Stimulated activated CD8-positive, alpha-beta memory T cell treated with anti-CD3 and anti-CD28 coated beads, Interleukin-4, amount 100 ng/mL, for 1 hour (primary cell): ENCODE measurements at places on chromosomes 16 and 17.

DNA sequence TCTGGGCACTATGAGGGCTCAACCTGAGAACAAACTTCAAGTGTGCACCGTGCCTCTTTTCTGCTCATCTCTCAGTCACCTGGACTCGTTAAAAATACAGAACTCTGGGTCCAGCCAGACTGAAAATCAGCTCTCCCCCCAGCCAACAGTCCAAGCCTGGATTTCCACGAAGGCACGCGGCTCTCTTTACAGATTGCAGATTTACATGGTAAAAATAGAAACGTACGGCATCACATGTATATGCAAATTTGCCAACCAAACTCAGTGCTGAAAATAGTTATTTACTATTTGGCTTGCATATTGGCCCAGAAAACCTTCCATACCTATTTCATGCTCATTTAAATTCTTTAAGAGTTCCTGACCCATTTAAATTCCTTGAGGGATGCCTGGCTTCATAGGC, 315.8 kb downstream of the MAF start:
- no peak for DNase-seq

GRCh38 chr17:81162491-81162890, 2.8 kb upstream of the PVALEF start:
- no peak for DNase-seq

- no peak for DNase-seq
Measured at GRCh38 chr17:987931-988330, 8.4 kb upstream of the NXN start.

DNA sequence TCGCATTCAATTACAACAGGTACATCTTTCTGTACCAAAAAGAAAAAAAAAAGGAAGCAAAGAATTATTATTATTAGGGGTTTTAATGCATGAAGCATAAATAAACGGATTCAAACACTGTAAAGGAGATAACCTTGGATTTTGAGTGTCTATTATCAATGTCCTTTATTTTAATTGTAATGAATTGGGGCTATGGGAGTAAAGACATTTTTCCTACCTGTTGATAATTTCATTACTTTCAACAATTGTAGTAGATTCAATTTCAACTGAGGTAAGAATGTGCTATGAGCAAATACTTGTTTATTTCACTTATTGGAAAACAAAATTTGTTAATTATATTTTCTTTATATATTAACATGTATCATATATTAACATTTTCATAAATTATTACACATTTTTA, 855.6 kb downstream of the KCNJ2 start:
- no peak for DNase-seq

- DNase-seq: no peak
Measured at GRCh38 chr16:20675488-20676267, 21.8 kb downstream of the ACSM1 start.

DNA sequence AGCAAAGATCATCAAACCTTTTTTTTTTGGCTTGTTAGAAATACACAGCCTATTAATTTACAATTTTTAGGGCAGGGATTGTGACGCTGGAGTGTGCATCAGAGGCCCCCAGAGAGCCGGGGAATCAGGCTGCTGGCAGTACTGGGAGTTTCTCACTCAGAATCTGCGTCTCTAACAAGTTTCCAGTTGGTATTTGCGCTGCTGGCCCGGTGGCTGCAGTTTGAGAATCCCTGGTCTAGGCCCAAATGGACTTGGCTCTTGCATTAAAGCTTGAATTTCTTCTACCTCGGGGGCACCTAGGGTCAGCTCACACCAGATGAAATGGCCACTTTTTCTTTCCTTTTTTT, 150.9 kb upstream of the CIBAR2 start:
- no peak for DNase-seq

DNA sequence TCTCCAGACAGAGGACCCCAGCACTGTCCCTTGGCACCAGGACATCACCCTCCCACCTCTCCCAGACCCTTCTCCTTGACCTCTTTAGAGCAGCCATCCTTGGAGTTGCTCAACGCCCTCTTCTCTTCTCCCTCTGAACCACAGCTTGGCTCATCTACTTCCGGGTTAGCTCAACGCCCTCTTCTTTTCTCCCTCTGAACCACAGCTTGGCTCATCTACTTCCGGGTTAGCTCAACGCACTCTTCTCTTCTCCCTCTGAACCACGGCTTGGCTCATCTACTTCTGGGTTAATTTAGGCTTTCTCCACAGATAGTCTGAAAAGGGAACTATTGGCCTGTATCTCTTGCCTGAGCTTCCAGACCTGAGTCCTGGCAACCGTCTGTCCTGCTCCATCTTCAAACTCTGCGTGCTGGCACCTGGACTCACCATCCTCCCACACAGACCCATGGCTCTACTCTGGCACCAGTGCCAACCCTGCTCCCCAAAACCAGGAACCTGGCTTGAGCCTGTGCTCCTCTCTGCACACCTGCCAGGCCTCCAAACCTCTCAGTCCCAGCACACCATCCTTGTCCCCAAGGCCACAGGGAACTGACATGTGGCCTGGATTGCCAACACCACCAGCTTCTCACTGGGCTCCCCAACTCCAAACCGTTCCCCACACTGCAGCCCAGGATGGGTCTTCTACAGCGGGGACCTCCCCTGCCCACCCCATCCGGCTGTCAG, 25.3 kb upstream of the FAAP100 start:
- no peak for DNase-seq

GRCh38 chr17:76484228-76484725, 16.9 kb downstream of the AANAT start:
- DNase-seq: no peak
